Lung microvascular endothelial cell (primary cell): ENCODE measurements at places on chromosomes 4 and X. TPM values are rescaled to one million over a fixed set of nuclear protein-coding genes. Genes with fewer than 3 reads are reported as not detected.

Gene G6PD
- 16.9 and 35.1 TPM in 2 replicates for total RNA-seq

Gene LAMP2
- total RNA-seq = 81.5 and 117 TPM in 2 replicates

DNA sequence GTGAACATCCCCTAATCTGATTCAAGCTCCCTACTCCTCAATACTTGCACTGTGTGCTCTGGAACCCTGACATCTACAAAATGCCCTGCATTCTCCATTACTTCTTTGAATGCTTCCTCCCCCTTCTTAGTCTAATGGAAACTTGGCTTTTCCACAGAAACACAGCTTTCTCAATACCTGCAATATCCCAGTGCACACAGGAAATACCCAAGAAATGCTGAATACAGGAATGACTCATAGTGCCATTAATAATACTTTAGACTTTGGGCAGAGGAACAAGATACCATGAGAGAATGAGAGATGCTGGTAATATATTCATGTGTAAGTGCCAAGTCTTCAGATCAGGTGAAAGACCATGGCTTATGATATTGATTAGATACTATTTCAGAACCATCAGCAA, 5.6 kb downstream of the QRFPR start:
- no peak for DNase-seq

DNA sequence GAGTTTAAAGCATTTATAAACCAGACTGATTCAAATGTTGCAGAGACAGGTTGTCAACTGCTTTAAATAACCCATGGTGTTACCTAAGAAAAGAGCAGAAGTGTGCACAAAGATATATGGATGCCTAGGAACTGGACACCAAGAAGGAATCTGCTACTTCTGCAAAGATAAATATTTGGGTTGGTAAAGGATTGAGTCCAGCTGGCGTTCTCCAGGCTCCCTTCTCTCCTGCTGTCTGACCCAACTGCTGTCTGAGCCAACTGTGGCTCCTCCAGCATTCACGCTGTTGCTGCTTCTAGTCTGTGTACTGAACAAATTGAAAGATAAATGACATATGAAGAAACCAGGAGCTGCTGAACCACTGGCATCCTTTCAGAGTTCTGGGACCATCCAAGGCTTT, 1167.8 kb upstream of the PRKX start:
- DNase-seq = no peak

Gene XG
- total RNA-seq = 0.22 TPM in 1 of 2 replicates, not detected in the other

Gene ART3
- not detected in 2 replicates for total RNA-seq

- no peak for DNase-seq
Observed at GRCh38 chrX:134369576-134369975, 90.4 kb upstream of the HPRT1 start.

GRCh38 chr4:4323705-4324534, 33.9 kb downstream of the ZBTB49 start:
- peak; percentile 45 for DNase-seq

Gene GAB3
- 6.5 and 7.9 TPM in 2 replicates for total RNA-seq

GRCh38 chrX:11386001-11386523, 92.8 kb downstream of the AMELX start:
- DNase-seq = no peak

Gene SUPT20HL2
- total RNA-seq = not detected in 2 replicates

GRCh38 chr4:1057403-1057745, 45.9 kb downstream of the FGFRL1 start:
- no peak for DNase-seq

DNA sequence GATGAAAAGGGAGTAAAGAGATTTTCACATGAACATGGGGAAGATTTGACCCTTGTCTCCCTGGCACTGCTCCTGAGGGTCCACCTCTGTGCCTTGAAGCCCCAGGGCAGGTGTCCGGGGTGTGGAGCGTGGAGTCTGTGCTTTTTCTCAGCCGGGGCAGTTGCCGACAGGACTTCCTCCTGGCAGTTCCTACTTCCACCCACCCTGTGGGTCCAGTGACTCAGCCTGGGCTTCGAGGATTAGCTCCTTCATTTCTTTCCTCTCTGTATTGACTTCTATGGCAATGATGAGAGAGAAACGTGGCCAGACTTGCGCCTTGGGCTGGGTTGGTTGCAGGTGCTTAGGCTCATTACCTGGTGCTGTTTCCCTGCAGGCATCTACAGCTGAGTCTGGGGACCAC, 35.9 kb upstream of the CLCN4 start:
- peak; percentile 45 for DNase-seq

Gene CDX4
- total RNA-seq = not detected in 2 replicates

DNA sequence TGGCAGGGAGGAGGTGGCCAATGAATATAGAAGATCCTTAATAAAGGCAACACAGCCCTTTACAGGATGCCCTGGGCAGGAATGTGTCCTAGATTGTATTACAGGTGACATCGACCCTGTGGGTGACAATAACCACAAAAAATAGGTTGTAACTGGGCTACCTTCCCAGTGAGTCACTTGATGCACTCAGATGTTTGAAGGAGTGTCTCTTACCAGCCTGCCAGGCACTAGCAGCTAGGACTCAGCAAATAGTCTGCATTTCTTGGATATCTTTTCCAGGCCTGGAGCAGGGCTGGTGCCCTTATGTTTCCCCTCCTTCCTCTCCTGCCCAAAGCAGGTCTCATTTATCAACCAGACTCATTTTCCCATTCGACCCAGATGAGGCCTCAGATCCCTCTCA, 50.9 kb upstream of the TMEM164 start:
- no peak for DNase-seq

DNA sequence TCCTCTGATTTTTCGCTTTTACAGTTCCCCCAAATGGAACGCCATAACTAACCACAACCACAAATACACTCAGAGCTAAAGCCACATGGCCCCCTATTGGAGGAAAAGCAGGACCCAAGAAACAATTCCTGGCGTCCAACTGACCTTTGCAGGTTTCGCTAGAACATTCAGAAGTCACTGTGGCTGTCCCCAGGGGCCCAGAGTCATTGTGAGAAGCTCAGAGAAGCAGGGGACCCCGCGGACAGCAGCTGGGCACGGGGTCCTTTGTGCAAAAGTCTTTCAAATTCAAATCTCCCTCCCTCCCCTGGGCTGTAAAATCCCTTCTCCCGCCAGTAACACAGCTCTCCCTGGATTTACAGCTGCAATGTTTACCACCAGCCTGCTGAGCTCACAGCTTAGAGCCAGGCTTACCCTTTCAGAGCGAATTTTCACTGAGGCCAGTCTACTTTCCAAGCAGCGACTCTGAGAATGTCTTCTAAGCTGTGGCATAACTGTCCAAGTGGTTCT, 214.8 kb downstream of the CRLF2 start:
- no peak for DNase-seq

DNA sequence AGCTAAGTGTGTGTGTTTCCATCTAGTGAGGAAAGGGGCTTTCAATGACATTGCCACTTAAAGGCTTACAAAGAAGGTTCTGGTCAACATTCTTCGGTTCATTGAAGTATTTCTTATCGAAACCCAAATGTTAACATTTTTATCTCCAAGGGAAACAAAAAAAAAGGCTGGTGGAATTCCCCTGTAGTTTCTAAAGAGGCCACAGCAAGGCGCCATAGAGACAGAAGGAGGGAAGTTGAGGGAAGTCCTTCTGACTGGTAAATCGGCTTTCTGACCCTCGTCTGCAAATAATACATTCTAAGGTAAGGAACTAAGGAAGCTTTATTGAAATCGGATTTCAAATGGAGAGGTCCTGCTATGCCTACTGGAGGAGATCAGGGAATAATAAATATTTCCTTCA, 1.7 kb upstream of the ZFP42 start:
- DNase-seq = peak; percentile 1

GRCh38 chr4:119728692-119729593, 100.3 kb upstream of the PDE5A start:
- DNase-seq = no peak

DNA sequence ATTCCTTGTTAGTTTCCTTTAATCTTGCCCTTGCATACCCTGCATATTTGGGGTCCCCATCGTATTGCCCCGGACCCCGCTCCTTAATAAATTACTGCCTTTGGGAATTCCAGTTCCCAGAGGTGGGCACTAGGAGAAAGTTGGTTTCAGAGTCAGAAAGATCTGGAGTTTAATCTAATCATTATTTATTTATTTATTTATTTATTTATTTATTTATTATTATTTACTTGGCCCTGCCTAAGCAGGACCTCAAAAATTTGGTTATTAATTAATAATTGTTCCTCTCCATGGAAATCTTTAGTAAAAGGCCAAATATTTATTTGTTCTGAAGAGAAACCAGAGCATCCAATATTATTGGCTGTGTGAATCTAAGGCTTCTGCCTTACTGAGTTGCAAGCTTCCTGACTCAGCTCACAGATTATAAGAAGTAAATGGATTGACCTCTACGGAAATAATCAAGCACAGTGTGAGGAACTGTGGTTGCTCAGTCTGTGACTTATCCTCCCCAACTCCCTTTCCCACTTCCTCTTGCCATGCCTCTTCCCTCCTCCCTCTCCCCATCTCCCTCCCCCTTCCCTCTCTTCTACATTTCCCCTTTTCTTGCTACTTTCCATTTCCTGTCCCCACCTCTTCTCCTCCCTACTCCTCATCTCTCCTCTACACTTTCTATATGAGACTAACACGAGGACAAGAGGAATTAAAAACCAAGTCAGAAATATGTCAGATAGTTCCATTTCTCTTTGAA, 61.5 kb upstream of the AP1S2 start:
- DNase-seq = no peak

GRCh38 chr4:10622728-10623127, 61.8 kb downstream of the CLNK start:
- peak; percentile 56 for DNase-seq

Gene PARM1
- total RNA-seq = under 0.01 TPM in 1 of 2 replicates, not detected in the other

Gene RHOXF2
- not detected in 2 replicates for total RNA-seq

GRCh38 chr4:88062843-88063242, 55.4 kb downstream of the PKD2 start:
- DNase-seq = no peak

- DNase-seq = no peak
Observed at GRCh38 chr4:8227201-8227770, 28.2 kb downstream of the SH3TC1 start.

DNA sequence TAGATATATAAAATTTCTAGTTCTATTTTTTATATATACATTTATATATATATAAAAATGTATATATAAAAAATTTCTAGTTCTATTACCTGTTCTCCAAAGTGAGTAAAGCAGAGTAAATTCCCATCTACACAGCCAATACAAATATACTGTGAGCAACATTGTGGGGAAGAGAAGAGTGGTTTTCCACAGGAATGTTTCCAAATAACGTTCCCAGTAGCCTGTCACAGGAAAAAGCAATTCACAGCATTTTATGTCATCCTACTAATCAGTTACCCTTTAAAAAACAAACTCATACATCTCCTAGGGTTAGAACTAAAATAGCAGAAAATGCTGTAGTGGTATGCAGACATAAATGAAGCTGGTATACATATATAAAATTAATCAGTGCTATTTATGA, 44.5 kb downstream of the AASDH start:
- peak; percentile 61 for DNase-seq

DNA sequence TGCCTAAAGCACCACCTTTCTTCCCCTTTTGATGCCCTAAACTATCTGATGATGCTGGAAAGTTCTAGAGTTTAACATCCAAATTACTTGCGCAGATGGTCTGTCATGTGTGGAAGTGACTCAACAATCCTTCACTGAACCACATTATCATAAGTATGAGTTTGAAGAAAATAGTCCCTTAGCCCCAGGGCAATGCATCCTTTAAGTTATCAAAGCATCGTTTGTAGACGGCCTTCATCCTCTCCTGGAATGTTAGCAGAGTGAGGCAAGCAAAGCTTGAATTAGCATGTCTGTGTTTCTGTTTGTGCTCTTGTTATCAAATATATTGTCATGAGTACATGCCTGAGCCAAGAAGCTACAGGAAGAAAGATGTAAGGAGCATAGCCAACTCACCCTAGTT, 570.9 kb downstream of the MID1IP1 start:
- no peak for DNase-seq

DNA sequence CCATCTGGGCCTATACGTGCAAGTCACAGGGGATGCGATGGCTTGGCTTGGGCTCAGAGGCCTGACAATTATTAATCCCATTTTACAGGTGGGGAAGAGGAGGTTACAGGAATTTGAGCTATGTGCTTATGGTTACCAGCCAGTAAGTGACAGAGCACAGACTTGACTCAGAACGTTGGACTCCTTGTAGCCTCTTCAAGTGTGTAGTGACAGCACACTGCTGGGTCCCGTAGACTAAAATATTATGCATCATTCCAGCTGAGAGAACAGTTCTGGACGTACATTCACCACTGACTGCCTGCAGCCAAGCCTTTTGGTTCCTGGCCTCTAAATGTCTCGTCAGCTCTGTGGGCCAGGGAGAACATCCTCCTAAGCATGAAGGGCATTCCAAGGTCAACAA, 314.5 kb downstream of the GPAT3 start:
- DNase-seq = no peak

DNA sequence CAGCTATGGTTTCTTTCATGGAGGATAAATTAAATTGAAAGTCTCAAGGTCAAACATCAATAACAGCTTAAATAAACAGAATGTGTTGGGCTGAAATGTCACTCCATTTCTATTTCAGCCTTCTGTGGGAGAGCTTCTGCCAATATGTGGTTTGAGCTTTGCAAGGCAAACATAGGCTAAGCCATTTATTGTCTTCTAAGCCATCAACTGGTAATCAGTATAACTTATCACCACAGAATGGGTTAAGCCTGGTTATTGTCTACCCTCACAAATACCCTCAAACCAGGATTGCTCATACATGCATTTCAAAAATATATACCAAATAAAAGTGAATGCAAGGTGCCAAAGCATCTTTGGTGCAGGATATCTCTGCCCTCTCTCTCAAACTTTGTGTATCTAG, 52.7 kb downstream of the GABRB1 start:
- no peak for DNase-seq

Gene AKAP14
- total RNA-seq = not detected in 2 replicates

GRCh38 chrX:1912193-1912592, 297.3 kb downstream of the ASMT start:
- DNase-seq = no peak

Gene DRP2
- 0.22 TPM in 1 of 2 replicates, not detected in the other for total RNA-seq

DNA sequence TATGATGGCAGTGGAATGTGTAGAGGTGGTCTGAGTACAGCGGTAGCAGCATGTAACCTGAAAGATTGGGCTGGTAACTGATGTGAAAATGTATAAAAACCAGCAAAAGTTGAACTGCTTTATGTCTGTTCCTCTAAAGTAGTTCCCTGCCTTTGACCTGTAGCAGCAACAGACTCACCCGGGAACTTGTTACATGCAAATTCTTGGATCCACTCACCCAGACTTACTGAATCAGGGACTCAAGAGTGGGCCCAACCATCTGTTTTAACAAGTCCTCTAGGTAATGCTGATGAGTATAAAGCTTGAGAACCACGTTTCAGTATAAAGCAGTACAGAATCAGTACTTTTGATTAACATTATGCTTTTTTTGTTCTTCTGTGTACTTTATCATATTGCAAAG, 84.7 kb downstream of the RAP1GDS1 start:
- no peak for DNase-seq

Gene PCDH7
- 0.20 and 0.22 TPM in 2 replicates for total RNA-seq

- DNase-seq = no peak
Observed at GRCh38 chr4:136643416-136643815, 888.9 kb downstream of the PCDH18 start.

- no peak for DNase-seq
Observed at GRCh38 chr4:121788896-121789295, 12.2 kb upstream of the EXOSC9 start.

Gene ZAR1
- total RNA-seq = not detected in 2 replicates

Gene STARD8
- 16.8 and 33.3 TPM in 2 replicates for total RNA-seq

Gene RTL5
- total RNA-seq = 0.22 and 0.60 TPM in 2 replicates

Gene PRKG2
- total RNA-seq = not detected in 2 replicates

- DNase-seq = peak; percentile 24
Observed at GRCh38 chrX:119605464-119606279, 552 bp downstream of the NKRF start.

Gene SLC16A2
- 0.44 and 0.60 TPM in 2 replicates for total RNA-seq
